ENCODE measurements at places on chromosomes 6 and 20.

DNA sequence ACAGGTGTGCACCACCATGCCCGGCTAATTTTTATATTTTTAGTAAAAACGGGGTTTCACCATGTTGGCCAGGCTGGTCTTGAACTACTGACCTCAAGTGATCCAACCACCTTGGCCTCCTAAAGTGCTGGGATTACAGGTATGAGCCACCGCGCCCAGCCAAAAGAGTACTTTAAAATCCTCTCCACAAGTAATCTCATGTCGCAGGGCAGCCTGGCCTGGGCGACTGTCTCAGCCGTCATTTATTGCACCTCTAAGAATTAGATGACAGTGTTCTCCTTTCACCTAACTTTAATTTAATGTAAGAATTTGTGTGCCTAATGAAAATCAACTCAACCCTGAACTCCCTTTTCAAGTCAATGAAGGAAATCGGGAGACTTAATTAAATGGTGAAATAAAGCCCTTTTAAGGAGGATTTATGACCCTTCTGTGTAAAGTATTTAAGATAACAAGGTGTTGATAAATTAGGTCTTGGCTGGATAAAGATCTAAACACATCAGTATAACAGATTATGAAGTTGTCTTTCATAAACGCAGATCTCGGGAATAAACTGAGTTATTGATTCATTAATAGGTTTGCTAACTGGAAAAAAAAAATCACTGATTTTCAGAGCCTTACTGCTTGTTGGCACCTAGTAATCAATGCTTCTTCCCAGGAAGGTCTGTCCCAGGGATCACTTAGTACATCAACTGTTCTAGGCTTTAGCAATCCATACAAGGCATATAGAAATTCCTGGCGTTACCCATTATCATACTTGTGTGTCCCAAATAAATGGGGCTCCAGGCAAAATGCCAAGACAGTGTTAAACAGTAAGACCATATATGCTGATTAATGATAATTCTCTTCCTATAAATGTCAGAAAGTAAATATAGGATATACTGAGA, 209.3 kb downstream of the GMDS start:
- no peak for DNase-seq

- DNase-seq: no peak
These were observed 28.8 kb downstream of the FERMT1 start for GRCh38 chr20:6094063-6094462.

GRCh38 chr20:30949761-30950160, 307.7 kb upstream of the DEFB115 start:
- no peak for DNase-seq

GRCh38 chr6:1335367-1336037, 23.6 kb downstream of the FOXQ1 start:
- peak; percentile 37 for DNase-seq

GRCh38 chr6:33163540-33163939, 28.7 kb downstream of the COL11A2 start:
- no peak for DNase-seq

DNA sequence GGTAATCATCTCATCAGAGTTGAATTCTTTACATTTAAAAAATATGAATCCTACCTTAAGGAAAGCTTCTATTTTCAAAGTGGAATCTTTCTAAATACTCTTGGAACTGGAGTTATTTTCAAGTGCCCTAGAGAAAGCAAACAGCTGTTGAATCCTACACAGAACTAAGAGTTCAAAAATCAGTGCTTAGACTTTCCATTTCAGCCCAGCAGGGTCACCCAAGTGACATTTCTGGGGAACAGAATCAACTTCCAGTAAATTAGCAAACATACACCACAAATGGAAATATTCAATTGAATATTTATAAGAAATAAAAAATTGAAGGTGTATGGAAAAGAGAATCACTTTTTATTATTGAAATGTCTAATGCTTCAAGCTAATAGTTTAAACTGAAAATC, 427.7 kb upstream of the NOX3 start:
- no peak for DNase-seq

GRCh38 chr6:8041913-8042583, 22.1 kb downstream of the BLOC1S5 start:
- no peak for DNase-seq

- no peak for DNase-seq
These were observed 4.0 kb downstream of the QKI start for GRCh38 chr6:163418311-163419029.

DNA sequence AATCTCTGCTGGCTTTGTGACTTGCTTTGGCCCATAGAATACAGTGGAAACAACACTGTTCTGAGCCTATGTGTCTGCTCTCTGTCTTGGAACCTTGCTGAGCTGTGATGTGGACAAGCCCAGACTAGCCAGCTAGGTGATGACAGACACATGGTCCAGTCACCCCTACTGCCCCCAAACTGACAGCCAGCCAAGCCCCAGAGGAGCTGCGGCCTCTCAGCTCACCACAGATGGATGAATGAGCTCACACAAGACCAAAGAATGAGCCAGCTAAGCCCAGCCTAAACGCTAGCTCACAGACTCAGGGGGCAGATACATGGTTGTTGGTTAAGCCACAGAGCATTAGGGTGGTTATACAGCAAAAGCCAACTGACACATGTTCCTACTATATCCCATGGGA, 4.1 kb downstream of the AARS2 start:
- DNase-seq: no peak

DNA sequence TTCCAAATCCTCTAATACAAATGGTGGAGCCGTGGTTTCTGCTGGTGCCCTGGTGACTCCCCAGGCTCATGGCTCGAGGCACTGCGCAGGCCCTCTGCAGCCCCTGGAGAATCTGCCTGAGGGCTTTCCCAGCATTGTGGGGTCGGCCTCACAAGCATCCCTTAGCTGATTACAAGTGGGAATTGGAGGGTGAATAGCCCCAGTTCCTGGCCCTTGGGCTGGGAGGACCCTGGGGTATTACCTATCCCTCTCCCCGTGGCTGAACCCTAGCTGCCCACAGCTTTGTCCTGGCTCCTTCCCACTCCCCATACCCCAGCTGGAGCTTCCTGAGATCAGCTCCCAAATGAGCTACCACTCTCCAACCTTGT, 212.2 kb upstream of the CST7 start:
- DNase-seq: no peak

DNA sequence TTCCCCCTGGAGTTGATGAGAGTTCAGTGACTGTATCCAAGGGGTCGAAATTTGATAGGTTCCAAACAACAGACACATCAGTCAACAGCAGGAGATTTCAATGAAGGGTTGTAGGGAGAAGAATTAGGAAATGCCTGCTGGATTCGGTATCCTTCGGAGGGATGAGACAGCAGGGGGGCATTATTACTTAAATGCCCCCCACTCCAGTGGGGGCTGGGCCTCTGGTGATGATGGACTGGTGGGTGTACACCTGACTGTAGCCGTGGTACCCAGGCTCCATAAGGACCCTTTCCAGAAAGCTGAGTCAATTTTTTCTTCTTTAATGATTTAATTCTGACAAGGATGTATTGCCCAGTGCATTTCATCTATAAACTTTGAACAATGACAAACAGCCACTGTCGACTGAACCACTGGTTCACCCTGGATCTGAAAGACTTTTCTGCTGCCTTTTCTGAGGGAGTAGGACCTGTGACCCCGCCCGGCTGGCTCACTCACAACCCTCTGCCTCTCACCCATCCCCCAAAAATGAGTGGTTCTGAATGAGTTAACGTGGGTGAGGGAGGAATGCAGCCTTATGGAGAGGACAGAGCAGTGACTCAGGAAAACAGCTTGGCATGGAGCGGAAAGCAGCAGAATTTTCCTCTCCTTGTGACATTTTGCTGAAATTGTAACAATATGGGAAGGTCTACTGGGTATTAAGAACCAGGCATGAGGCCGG, 41.0 kb downstream of the ZMYND8 start:
- DNase-seq: no peak

GRCh38 chr20:40535816-40536215, 153.2 kb downstream of the MAFB start:
- no peak for DNase-seq

DNA sequence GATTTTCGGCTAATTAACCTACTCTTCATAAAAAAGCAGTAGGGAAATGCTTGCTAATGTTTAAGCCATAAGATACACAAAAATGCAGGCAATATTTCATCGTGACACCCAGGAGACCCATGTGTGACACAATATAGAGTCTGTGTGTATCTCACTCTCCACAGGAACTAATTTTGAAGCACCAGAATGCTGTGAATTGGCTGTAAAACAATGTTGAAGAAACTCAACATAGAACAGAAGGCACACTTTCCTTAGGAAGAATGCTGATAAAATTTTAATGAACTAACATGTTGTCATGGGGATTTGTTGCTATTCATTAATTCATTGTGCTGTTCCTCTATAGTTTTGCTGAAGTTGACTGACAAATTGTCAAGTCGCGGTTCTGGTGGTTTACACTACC, 249.4 kb upstream of the TFAP2D start:
- peak; percentile 32 for DNase-seq

GRCh38 chr20:62787866-62788265, 8.4 kb upstream of the MRGBP start:
- DNase-seq: no peak

- DNase-seq: no peak
These were observed 49.6 kb upstream of the ZNF217 start for GRCh38 chr20:53643031-53643832.
